IMR-90 (cell line): ENCODE measurements at places on chromosomes 1 and 21. TPM values are rescaled to one million over a fixed set of nuclear protein-coding genes. Genes with fewer than 3 reads are reported as not detected.

The FNBP1L gene
- 15.2 and 24.4 TPM in 2 replicates for total RNA-seq

The SFN gene
- 0.18 TPM in 1 of 2 replicates, not detected in the other for total RNA-seq

The OR10K1 gene
- total RNA-seq: not detected in 2 replicates

The CCDC27 gene
- total RNA-seq: not detected in 2 replicates

The MAPKAPK2 gene
- 50.8 and 56.5 TPM in 2 replicates for total RNA-seq

The CLCA4 gene
- total RNA-seq: not detected in 2 replicates

The OTUD3 gene
- 2.9 and 6.1 TPM in 2 replicates for total RNA-seq

The HPDL gene
- 0.54 and 0.56 TPM in 2 replicates for total RNA-seq

The MTARC1 gene
- total RNA-seq: 0.18 and 0.28 TPM in 2 replicates

The SLC5A9 gene
- not detected in 2 replicates for total RNA-seq

The RGSL1 gene
- total RNA-seq: not detected in 2 replicates

The DNALI1 gene
- 8.1 and 9.1 TPM in 2 replicates for total RNA-seq

The DIRAS3 gene
- 8.3 and 8.6 TPM in 2 replicates for total RNA-seq

The RRAGC gene
- 7.2 and 11.7 TPM in 2 replicates for total RNA-seq

The RPE65 gene
- total RNA-seq: under 0.01 TPM in 1 of 2 replicates, not detected in the other

The ZFP69B gene
- total RNA-seq: 6.8 and 8.1 TPM in 2 replicates

The CYYR1 gene
- total RNA-seq: not detected in 2 replicates

The RNU1-2 gene
- total RNA-seq: under 0.01 TPM in 2 replicates

The IVL gene
- total RNA-seq: not detected in 2 replicates

The SLC44A5 gene
- under 0.01 TPM in 2 replicates for total RNA-seq

The GREM2 gene
- total RNA-seq: 3.0 and 5.0 TPM in 2 replicates

The KRTAP7-1 gene
- total RNA-seq: not detected in 2 replicates

The PTCH2 gene
- under 0.01 TPM in 2 replicates for total RNA-seq

The ATF3 gene
- 9.9 and 15.0 TPM in 2 replicates for total RNA-seq

The KAZN gene
- total RNA-seq: 5.2 and 5.6 TPM in 2 replicates

The DIO1 gene
- not detected in 2 replicates for total RNA-seq

The MAB21L3 gene
- total RNA-seq: not detected in 2 replicates

The NUP210L gene
- total RNA-seq: under 0.01 TPM in 2 replicates

The KIF14 gene
- 4.7 and 10.8 TPM in 2 replicates for total RNA-seq

The OR2AJ1 gene
- total RNA-seq: not detected in 2 replicates

The AKR7A3 gene
- total RNA-seq: under 0.01 and 0.18 TPM in 2 replicates

The VHLL gene
- 0.28 TPM in 1 of 2 replicates, not detected in the other for total RNA-seq

The GBP5 gene
- total RNA-seq: not detected in 2 replicates

The GJA4 gene
- not detected in 2 replicates for total RNA-seq

The RGS18 gene
- total RNA-seq: under 0.01 and 0.18 TPM in 2 replicates

The SPATA46 gene
- total RNA-seq: not detected in 2 replicates

The ZMYM4 gene
- total RNA-seq: 53.8 and 56.9 TPM in 2 replicates

The OVAAL gene
- not detected in 2 replicates for total RNA-seq

The MCOLN3 gene
- total RNA-seq: not detected in 2 replicates

The HPCA gene
- not detected in 2 replicates for total RNA-seq

The PLXNA2 gene
- total RNA-seq: 0.56 and 0.72 TPM in 2 replicates

The GCSAML gene
- not detected in 2 replicates for total RNA-seq

The SYT14 gene
- 1.3 and 1.4 TPM in 2 replicates for total RNA-seq

The DFFA gene
- 56.1 and 62.6 TPM in 2 replicates for total RNA-seq

The RNF187 gene
- 13.6 and 14.0 TPM in 2 replicates for total RNA-seq

The GJA5 gene
- total RNA-seq: not detected in 2 replicates

The CCDC185 gene
- not detected in 2 replicates for total RNA-seq

The KRTAP10-10 gene
- not detected in 2 replicates for total RNA-seq

The ADAMTS5 gene
- total RNA-seq: 0.54 and 1.1 TPM in 2 replicates

The KRTAP13-2 gene
- not detected in 2 replicates for total RNA-seq

The TIE1 gene
- 2.3 and 3.3 TPM in 2 replicates for total RNA-seq

The S100A12 gene
- total RNA-seq: not detected in 2 replicates

The IQGAP3 gene
- 13.6 TPM in 2 replicates for total RNA-seq

The NBPF26 gene
- total RNA-seq: 13.1 and 15.8 TPM in 2 replicates

The CCDC28B gene
- 17.2 and 18.6 TPM in 2 replicates for total RNA-seq

The CA14 gene
- total RNA-seq: not detected in 2 replicates

The IL23R gene
- total RNA-seq: not detected in 2 replicates
